NB4 (cell line): ENCODE measurements at places on chromosomes 7 and 10.

GRCh38 chr10:119770928-119771327 lies 45.1 kb downstream of the INPP5F start:
- DNase-seq: no peak

DNA sequence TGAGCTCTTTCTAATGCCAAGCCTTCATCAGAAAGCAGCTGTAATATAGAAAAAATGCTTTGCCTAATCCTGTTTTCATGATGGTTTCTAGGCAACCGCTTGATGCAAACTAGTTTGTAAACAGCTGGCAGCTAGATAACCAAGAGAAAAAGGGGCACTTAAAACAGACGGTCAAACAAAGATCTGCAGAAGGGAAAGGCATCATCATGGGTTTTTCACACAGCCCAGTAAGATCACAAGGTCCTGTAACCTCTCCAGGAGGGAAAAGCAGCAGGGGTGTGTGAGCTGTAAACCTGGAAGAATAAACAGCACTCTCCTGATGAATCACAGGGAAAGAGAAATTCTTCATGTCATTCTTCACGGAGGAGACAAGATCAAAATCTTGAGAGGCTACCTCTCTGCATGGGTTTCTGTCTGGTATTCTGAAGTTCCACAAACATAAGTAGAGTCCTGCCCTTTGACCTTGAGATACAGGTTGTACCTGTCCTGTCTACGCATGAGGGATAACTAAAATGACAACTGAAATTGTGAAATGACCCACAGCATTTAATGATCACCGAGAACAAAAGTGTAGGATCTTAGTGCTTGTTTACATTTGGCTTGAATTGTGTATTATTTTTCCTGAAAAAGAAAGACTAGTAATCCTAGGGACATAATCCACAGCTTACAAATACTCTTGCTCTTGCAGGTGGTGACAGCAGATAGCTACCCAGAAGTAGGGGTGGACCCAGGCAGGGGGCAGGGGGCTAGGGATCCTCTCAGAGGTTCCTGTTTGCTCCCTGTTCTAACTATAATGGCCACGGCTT lies 48.0 kb downstream of the CREB3L2 start:
- no peak for DNase-seq

- no peak for DNase-seq
Measured at GRCh38 chr7:16357921-16358320, 63.4 kb downstream of the CRPPA start.

DNA sequence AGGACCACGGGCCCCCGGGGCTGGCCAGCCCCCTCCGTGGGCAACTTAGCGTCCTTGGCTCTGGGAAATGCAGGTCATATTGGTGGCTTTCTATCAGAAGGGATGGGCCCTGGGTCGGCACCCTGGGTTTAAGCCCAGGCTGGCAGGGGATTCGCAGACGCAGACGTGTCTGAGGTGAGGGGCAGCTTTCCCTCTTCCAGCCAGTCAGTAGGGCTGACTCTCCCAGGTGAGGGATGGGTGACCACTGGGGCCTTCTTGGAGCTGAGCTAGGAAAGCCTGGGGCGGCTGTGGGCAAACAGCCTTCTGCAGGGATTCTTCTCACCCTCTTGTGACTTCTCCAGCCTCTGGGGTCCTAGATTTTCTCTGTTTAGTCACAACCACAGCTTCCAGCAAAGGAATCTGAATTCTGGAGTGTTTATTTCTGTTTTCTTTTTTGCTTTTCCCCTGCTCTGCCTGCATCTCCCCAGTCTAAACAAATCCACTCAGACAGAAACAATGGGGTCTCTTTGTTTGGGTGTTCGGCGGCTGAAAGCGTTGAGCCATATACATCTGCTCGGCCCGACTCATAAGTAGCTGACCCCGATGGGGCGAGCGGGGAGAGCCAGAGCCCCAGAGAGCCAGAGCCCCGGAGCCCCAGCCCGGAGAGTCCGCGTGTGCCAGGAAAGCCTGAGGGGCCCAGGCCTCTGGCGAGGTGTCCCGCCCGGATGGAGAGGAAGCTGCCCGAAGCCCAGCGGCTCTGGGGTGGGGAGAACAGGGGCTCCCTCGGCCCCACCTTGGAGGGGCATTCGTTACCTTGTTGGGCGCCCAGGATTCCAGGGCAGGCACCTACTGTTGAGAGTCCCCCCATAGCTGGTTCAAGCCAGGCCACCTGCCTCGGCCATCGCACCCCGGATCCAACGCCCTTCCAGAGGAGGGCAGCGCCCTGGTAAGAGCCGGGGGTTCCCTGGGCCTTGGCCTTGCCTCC lies 2.0 kb downstream of the MNX1 start:
- DNase-seq: no peak

DNA sequence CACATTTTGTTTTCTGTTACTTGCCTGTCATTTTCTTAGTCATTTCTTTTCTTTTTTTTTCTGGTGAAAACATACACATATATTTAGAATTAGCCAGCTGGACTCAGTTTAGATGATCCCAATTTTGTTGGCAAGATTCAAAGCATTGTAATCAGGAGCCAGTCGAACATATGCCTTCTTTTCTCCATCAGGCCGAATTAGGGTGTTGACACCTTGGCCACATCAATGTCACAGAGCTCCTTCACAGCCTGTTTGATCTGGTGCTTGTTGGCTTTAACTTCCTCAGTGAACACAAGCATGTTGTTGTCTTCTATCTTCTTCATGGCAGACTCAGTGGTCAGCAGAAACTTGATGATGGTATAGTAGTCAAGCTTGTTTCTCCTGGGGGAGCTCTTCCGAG lies 32.6 kb downstream of the PHF14 start:
- no peak for DNase-seq

- DNase-seq: peak; percentile 46
Measured at GRCh38 chr10:35027567-35027966, 62.6 kb downstream of the CUL2 start.

GRCh38 chr7:37960483-37960882 lies 40.0 kb downstream of the EPDR1 start:
- no peak for DNase-seq

- peak; percentile 93 for DNase-seq
Measured at GRCh38 chr10:124721330-124722045, 22.7 kb downstream of the FAM53B start.

GRCh38 chr7:130874071-130874915 lies 140.3 kb upstream of the KLF14 start:
- no peak for DNase-seq

GRCh38 chr7:139124084-139124914 lies 14.8 kb upstream of the ZC3HAV1 start:
- DNase-seq: no peak

GRCh38 chr10:113273181-113274163 lies 279.4 kb upstream of the HABP2 start:
- DNase-seq: no peak

GRCh38 chr7:84939888-84940287 lies 247.0 kb downstream of the SEMA3D start:
- DNase-seq: no peak

DNA sequence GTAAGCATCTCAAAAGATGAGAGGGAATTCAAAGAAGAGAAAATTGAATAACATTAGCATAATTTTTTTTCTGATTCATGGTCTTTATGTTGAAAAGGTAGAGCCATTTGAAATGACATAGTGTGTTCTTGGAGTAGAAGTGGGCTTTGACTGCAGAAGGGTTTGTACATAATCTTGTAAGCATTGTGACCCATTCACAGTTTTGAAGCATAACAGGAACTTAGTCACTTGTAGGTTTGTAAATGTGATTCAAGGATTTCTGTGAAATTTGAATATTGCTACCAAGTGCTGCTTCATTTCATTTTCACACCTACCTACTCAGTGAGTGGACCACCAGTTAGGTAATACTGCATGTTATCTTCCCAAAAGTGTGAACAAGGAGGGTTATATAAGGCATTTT lies 68.6 kb downstream of the PON1 start:
- no peak for DNase-seq

GRCh38 chr10:34587002-34587679 lies 228.0 kb downstream of the PARD3 start:
- DNase-seq: no peak

GRCh38 chr7:44078521-44078920 lies 3.8 kb downstream of the POLM start:
- DNase-seq: no peak

DNA sequence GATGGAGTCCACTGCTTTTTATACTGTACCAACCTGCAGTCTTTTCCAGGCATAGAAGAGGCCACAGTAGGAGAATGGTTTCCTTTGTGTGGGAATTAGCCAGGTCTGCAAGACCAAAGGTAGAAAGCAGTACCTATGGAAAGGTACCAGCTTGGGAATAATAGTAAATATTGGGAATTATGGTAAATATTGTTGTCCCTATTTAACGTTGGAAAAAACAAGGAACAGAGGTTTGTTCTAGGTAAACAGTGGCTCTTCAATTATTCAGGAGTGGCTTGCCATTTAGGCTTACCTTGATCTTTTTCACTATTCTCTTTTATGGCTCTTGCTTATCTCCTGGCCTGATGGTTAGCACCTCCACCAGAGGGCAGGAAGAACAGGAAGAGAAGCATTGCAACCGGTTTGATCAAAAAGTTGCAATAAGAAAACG lies 43.9 kb upstream of the GSAP start:
- peak; percentile 28 for DNase-seq

DNA sequence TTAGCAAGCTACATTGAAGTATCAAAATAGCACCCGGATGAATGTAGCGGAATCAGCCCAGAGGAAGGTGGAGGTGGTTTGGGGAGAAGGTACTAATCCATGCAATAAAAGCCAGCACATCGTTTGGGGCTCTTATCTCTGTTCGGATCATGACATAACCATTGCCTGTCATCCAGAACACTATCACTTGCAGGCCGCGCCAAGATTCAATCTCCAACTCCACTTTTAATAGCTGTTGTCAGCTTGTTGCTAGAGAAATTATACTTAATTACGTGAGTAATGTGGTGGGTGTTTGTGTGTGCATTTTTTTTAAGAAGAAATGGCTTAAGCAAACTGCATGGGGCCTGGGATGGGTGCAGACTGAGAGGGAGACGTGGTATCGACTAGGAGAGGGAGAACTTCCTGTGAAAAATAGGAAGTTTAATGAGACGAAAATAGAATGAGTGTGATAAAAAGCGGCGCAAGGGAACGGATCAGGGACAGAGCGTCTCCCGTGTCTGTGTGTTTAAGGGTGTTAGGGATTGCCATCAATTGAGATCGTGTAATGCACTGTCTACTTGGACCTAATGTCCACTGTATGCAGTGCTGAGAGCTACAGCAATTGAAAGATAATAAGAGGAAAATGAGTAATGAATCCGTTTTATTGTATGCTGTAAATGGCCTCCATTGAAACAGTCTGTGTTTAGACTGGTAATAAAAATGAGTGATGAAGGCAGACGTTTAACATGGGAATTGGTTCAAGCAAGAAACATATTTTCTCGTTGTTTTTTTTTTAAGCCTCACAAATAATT lies 27.6 kb upstream of the SFMBT2 start:
- no peak for DNase-seq

DNA sequence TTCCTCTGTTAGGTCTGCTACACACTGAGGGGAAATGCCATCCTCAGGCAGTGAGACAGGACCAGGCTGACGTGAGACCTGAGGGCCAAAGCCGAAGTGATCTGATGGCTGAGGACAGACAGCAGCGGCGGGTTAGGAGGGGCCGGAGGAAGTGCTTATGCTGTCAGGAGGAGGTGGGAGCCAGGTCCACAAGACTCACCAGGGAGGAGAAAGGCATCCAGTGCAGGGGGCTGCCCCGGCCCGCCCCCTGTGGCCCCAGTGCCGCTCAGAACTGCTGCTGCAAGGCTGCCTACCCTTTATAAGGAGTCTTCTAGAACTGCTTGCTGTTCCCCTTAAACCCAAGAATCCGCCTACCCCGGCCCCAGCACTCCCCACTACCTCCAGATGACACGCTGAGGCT lies 19.8 kb downstream of the AKR1E2 start:
- DNase-seq: no peak

DNA sequence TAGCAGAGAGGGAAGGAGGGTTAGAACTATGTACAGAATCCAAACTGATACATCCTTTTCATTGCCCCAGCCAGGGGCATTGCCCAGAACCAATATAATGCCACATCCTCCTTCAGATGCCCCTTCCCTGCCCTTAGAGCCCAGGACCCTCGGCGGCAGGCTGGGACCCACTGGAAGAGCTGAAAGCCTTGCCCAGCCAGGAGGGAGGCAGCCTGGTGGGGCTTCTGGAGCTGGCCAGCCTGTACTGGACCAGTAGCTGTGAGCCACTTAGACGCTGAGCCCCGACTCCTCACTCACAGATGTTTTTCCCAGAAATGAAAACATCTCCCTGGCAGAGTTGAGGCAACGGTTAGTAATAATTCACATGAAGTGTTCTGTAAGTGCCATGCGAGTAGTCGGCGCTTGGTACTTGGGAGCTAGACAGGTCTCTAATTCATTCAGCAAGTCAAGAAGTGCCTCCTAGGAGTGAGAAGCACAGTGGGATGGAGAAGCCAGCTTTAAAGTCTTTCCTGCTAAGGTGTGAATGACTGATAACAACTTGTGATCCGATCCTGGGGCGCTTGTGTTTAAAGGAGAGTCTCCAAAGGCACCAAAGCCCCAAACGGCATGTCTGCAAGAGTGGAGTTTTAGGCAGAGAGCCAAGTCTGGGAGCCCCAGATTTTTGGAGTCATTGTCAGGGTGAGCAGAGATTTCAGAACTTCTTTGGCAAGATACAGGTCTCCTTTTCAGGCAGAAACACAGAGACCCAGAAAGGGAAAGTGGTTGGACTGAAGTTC lies 9.8 kb downstream of the VSIR start:
- no peak for DNase-seq

DNA sequence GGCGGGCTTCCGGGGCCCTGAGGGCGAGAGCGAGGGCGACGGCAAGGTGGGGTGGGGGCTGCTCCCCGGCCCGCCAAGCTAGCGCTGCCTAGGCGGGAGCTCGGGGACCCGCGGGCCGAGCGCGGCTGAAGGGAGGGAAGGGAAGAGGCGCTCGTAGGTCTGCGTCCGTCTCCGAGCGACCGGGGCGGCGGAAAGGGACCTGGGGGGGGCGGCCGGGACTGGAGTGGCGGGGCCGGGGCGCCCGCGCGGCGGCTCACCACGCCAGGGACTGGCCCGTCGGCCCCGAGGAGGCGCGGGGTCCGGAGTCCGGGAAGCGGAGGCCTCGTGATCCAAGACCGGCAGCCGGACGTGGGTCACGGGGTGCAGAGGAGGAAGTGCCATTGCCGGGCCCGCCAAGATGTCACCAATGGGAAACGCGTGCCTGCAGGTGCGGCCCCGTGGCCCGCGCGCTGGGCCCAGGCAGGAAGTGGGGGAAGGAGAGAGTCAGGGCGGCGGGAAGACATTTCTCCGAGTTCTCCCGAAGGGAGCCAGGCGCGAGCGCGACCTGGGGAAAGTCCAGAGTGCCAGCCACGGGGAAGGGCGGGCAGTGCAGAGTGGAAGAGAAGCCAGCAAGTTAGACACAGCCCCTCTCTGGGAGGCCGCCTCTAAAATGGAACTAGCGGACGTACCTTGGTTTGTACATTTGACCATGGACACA lies 11.9 kb downstream of the HNRNPF start:
- DNase-seq: peak; percentile 95

- peak; percentile 88 for DNase-seq
Measured at GRCh38 chr10:104441329-104442000, 87.8 kb downstream of the CFAP58 start.

DNA sequence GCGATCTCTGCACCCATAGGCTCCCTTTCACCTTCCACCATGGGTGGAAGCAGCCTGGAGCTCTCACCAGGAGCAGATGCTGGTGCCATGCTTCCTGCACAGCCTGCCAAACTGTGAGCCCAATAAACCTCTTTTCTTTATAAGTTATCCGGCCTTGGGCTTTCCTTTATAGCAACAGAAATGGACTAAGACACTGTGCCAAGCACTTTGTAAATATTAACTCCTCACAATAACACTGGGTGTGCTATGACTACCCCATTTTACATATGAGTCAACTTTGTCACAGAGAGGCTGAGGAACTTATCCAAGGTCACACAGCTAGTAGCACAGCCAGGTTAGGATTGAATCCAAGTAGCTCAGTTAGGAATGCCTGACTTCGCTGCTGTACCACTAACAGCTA lies 79.7 kb upstream of the KCNMA1 start:
- no peak for DNase-seq

GRCh38 chr10:91931526-91932190 lies 8.1 kb downstream of the BTAF1 start:
- DNase-seq: no peak
